ENCODE measurements at places on chromosomes 3 and 15.

DNA sequence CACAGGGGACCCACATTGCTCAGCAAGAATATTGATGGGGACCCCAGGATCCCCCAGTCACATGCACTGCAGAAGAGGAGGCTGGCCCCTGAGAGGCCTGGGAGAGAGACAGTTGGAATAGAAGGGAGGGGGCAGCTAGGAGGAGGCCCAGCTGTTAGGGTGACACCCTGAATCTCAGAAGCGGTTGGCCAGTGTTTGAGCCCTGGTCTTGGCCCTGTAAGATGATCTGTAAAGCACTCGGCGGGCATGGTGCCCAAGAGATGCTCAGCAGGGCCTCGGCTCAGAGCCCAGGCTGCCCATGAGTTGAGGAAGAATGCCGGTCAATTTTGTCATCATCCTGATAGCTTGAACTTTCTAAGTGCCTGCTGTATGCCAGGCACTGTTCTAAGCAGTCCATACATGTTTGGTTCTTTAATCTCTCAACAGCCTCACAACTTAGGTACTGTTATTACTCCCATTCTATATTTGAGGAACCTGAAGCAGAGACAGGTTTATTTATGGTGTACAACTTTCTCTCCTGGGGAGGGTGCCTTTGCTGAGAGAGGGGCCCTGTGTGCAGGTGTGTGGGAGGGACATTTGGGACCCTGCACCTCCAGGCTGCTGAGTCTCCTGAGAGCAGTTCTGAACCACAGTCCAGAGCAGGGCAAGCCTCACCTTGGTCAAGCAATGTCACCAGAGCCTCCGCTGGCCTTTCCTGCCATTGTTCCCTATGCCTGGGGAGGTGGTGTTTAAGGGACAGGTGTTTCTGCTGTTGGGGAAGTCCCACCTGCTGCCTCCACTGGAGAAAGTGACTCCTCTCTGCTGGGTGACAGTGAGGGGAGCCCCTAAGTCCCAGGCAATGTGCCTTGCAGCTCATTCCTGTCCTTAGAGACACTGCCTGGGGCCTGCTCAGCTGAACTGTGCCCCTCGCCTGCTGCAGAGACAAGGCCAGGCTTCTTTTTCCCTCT lies 26.0 kb downstream of the SLC6A6 start:
- peak; percentile 53 for DNase-seq

DNA sequence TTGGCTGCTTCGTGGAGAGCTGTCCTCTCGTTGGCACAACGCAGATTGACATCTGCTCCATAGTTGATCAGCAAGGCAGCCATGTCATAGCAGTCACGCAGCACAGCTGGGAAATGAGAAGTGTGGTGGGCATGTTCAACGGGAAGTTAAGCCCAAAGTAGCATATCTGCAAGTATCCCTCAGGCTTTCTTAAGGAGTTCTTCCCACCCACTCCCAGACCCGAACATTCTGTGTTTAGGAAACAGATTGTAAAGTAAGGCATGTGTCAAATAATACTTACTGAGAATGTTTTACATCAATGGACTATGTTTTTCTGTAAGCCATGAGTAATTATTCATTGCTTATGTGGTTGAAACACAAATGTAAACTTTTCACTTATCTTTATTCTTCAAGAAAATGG lies 9.2 kb downstream of the ASB14 start:
- DNase-seq, result no peak

DNA sequence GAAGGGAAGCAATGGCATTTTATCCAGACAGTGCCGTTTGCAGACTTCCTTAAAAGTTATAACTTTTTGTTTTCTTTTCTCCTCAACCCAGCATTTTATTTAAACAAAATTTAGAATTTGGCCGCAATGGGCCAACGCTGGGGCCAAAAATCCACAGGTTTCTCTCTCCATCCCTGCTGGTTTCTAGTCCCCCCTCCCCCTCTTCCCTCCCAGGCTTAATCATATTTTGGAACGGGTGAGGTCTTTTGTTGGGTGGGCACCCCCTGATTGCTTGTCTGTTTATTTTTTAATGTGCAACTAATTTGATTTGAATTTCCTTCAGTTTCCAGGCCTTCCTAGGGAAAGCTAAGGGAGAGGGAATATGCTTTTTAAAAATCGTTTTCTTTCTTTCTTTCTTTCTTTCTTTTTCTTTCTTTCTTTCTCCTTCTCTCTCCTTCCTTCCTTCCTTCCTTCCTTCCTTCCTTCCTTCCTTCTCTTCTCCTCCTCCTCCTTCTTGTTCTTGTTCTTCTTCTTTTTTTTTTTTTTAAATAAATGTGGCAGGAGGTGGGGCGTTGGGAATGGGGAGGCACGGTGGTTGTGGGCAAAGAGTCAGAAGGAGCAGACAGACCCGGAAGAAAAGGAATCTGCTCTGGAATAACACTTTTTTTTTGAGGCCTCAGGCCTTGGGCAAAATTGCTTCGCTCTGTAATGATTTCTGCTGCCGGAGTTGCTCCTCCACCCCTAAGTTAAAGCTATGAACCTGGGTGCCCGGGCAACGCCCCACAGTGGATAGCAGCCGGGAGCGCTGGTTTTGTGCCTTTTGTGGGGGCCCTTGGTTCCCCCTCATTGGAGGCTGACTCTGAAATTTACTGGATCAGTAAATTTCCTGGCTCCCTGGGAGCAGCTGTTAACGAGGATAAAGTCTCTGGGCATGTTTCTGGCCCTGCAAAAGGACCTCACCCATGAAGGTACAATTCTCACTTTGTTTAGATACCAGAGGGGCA lies 1.9 kb downstream of the FNDC3B start:
- peak; percentile 74 for DNase-seq

DNA sequence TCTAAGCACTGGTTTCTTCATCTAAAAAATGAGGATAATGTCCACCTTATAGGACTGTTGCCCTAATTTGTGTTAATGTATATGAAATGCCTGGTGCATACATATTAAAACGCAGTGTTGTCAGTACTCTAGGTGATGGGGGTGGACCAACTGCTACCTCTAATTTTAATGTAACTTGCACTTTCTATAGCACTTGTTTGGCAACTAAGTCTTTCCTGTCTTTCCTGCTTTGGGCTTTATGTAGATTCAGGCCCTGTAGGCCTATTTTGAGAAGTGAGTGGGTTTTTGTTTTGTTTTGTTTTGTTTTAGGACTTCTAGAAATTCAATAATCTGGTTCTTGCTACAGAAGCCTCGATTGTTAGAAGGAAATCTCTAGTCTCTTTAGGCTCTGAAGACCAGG lies 21.2 kb downstream of the SLC7A14 start:
- no peak for DNase-seq

DNA sequence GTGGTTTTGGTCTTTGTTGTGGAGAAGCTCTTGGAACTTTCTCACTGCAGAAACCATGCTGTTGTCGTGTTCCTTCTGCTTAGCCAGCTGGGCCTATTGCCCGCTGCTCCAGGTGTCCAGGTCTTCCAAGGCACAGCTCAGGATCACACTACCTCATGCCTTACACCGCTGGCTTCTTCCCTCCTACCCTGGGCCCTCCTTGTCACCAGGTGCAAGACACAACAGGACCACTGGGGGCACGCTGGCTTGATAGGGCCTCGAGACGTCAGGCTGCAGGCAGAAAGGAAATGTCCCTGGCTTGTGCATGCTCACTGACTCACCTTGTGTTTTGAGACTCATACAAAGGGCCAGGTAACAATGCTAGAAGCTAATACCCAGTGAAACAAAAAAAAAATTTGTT lies 32.3 kb downstream of the PAQR9 start:
- DNase-seq, result no peak

- peak; percentile 28 for DNase-seq
These were observed 203.5 kb upstream of the LINGO1 start for GRCh38 chr15:77836121-77836692.

GRCh38 chr3:49313896-49314688 lies 25.8 kb downstream of the USP4 start:
- peak; percentile 12 for DNase-seq

DNA sequence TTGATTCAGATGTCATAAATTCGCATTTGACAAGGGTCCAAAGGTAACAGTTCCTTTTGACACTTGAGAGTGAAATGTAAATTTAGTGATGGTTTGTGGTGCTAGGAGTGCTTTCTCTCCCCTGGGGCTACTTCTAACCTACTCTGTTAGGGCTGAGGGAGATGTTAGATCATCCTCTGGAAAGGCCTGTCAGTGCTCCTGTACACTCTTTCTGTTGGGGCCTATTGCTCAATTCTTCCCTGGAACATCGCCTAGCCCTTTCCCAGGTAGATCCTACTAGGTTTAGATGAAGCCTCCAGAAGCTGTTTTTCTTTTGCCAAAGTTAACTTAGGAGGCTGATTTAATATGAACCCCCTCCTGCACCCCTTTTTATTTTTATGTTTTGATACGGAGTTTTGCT lies 1.4 kb downstream of the PCCB start:
- no peak for DNase-seq

GRCh38 chr3:23776352-23776891 lies 29.3 kb upstream of the UBE2E1 start:
- peak; percentile 91 for DNase-seq

DNA sequence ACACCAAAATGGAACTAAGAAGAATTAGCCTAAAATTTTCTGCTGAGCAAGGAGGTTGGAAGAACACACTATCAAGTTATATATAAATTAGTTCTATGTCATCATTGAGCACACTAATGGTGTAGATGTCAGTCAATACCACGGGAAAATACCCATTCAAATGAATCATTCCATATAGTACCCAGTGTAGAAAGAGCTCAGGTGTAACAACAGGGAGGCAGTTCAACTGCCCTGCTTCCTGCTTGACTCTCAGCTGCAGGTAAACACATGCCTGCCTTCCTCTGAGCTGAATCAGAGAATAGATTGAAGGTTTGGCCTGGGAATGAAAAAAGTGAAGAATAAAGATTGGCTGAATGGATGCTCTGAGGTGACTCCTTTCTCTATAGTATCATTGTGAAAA lies 1088.0 kb downstream of the AGBL1 start:
- no peak for DNase-seq

DNA sequence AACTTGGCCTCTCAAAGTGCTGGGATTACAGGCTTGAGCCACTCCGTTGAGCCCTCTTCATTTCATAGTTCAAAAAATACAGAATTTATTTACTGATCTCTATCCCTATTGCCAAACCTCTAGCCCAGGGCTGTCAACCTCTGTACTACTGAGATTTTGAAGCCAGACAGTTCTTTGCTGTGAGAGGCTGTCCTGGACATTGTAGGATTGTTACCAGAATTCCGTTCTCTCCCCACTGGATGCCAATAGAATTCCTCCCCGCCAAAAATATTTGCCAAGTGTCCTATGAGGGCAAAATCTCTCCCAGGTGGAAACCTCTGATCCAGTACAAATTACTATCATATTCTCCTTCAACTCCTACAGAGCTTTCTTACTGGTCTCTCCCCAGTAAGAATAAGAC lies 29.6 kb upstream of the ADAMTS9 start:
- no peak for DNase-seq
